ENCODE measurements at places on chromosomes 12 and 14.

- no peak for DNase-seq
Measured at GRCh38 chr12:114992443-114992842, 308.5 kb upstream of the TBX3 start.

- no peak for DNase-seq
Measured at GRCh38 chr14:50622978-50623377, 45.1 kb downstream of the SAV1 start.

DNA sequence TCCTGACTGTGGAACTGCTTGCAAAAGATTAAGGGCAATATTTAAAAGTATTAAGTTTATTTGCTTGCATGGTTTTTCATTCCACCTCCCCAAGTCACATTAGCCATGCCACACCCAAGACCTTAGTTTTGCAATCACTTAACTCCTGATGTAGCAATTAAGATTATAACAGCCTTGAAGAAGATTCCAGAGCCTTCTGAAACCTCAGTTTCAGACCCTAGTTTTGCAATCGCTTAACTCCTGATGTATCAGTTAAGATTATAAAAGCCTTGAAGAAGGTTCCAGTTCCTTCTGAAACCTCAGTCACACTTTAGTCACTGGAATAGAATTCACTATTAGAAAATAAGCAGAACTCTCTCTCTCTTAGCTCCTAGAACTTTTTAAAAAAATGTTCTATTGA lies 42.7 kb upstream of the DCN start:
- DNase-seq: no peak

- no peak for DNase-seq
Measured at GRCh38 chr14:87869619-87870583, 123.1 kb downstream of the GALC start.

GRCh38 chr12:46693518-46693917 lies 132.3 kb downstream of the SLC38A4 start:
- no peak for DNase-seq

- DNase-seq: no peak
Measured at GRCh38 chr12:49535921-49536525, 2.8 kb upstream of the KCNH3 start.

DNA sequence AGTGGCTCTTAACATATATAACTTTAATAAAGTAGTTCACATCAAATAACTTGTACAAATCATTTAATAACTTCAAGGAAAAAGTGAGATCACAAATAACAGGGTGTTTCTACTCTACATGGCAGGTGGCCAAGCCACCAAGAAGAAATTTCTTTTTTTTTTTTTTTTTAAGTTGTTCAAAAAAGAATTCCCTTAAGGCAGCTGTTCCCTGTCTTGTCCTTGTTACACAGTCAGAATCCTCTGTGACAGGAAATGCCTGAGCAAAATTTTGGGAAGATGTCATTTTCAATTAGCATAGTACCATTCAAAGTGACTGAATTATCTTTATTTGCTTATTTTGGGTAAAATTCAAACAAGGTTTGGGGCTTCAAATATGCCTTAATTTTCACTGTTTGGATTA lies 79.4 kb downstream of the LIN7A start:
- no peak for DNase-seq

DNA sequence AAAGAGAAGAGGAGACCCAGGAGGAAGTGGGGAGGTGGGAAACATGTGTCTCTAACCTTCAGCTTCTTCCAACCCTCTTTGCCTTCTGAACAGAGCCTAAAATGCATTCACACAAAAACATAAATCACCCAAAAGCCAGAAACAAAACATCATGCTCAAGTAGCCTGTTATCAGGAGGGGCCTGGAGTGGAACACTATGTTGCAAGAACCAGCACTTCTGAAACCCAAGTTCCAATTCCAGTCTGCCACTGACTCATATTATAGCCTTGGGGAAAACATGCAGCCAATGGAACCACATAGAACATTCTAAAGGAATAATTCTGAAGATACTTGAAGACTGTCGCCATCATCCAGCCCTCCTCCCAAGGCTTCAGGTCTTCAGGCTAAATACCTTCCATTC lies 169.8 kb upstream of the PLXNC1 start:
- DNase-seq: no peak

DNA sequence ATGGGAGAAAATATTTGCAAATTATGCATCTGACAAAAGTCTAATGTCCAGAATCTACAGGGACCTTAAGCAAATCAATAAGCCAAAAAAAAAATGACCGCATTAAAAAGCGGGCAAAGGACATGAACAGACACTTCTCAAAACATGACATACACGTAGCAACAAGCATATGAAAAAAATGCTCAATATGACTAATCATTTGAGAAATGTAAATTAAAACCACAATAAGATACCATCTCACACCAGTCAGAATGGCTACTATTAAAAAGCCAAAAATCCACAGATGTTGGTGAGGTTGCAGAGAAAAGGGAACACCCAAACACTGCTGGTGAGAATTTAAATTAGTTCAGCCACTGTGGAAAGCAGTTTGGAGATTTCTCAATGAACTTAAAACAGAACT lies 16.1 kb downstream of the PAWR start:
- no peak for DNase-seq

GRCh38 chr14:77084985-77085384 lies 13.1 kb upstream of the CIPC start:
- no peak for DNase-seq

DNA sequence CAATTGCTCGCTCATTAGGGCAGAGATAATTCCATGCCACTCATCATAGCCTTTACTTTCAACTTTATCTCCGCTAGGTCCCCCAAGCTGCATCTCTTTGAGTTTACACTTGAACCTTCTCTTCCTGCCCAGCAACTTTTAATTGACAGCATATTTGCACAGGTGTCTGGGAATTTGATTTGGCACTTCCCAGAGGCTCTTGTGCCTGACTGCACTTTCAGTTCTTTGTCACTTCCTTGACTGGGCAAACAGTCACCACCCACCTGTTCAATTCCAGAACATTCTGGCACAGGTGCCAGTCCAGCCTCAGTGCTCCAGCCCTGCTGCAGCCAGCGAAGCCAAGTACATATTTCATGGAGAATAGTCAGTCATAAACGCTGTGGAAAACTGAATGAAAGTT lies 110.1 kb upstream of the LRIG3 start:
- DNase-seq: no peak

- no peak for DNase-seq
Measured at GRCh38 chr12:80504389-80505163, 60.5 kb downstream of the PTPRQ start.

GRCh38 chr12:48001505-48002413 lies 2.5 kb downstream of the COL2A1 start:
- no peak for DNase-seq

DNA sequence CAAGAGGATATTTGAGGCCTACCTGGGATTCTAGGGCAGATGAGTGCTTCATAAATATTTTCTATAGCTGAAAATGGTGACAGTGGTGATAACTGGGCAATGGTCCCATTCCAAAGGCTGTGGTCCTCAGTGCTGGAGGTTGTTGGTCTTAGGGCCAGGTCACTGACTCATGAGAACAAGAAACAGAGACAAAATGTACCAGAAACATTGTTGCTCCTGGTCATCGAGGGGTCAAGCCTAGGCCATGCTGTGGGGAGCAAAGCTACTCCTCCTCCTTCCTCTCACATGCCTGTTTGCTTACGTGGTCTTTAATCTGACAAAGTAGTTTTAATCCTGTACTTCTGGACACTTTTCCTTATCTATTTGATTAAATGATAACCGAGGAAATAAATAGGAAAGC lies 33.8 kb downstream of the ERG28 start:
- DNase-seq: no peak

GRCh38 chr12:126212824-126213223 lies 1147.6 kb downstream of the AACS start:
- no peak for DNase-seq

- no peak for DNase-seq
Measured at GRCh38 chr12:94405413-94406116, 54.1 kb downstream of the CEP83 start.

GRCh38 chr14:68389943-68390342 lies 402.9 kb downstream of the ZFP36L1 start:
- DNase-seq: no peak

DNA sequence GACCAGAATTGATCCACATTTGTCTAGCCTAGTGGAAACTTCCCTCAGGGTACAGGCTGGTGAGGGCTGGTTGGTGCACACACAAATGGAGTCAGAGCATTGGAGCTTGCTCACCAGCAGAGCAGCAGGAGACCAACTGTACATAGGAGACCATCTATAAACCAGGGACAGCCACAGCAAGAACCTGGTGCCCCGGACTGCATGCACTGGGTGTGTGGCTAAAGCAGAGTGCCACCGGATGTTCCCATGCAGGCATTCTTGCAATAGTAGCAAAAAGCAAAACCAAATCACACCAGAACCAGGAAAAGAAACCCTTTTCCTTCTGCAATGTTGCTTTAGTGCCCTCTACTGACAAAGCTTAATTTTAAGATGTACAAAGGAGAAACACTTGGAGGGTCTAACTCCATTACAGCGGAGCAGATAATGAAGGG lies 136.4 kb downstream of the MDGA2 start:
- DNase-seq: no peak

DNA sequence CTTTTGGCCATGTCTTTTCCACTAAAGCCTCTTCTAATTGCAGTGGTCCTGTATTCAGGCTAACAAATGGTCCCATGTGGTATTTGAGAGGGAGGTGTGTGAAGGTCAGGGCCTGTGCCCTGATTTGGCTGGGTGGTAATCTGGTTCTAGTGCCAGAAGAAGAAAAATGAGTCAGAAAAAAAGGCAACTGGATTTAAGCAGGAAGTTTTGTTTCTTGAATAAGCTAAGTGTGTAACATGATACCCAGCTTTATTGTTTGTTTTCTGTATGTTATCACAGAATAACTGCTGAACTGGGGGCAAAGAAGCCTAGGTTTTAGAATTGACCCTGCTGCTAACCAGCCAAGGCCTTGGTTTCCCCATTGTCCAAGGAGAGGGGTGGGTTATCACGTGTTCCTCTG lies 134.0 kb downstream of the ANO6 start:
- DNase-seq: no peak

DNA sequence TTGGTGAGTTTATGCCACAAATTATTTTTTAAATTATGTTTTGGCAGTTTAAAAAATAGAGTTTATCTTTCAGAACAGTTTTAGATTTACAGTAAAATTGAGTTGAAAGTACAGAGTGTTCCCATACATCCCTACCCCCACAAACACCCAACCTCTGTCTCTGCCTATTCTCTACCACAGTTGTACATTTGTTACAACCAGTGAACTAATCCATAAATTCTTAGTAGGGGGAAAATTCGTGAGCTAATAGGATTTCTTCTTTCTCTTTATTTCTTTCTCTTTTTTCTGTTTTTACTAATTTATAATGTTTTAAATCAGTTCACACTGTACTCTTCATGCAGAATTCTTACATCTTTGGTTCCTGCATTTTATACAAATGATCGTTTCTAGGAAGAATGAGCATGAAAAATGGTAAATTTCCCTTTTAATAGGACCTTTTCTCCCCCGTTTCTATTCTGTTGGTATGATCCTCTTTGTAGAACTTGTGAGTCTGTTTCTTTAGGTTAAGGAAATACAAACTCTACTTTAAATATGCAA lies 56.7 kb downstream of the MIPOL1 start:
- DNase-seq: no peak

- DNase-seq: no peak
Measured at GRCh38 chr14:87979689-87980088, 13.3 kb downstream of the GALC start.

GRCh38 chr12:78559416-78559815 lies 305.2 kb upstream of the SYT1 start:
- no peak for DNase-seq

Measured in activated T-helper 1 cell treated with Interleukin-2 at 50 U/mL for 16 hours (primary cell).